ENCODE measurements at places on chromosomes 4 and X. TPM values are rescaled to one million over a fixed set of nuclear protein-coding genes. Genes with fewer than 3 reads are reported as not detected.

Gene SLC9B1
- not detected for total RNA-seq

Gene LNX1
- 12.6 TPM for total RNA-seq

DNA sequence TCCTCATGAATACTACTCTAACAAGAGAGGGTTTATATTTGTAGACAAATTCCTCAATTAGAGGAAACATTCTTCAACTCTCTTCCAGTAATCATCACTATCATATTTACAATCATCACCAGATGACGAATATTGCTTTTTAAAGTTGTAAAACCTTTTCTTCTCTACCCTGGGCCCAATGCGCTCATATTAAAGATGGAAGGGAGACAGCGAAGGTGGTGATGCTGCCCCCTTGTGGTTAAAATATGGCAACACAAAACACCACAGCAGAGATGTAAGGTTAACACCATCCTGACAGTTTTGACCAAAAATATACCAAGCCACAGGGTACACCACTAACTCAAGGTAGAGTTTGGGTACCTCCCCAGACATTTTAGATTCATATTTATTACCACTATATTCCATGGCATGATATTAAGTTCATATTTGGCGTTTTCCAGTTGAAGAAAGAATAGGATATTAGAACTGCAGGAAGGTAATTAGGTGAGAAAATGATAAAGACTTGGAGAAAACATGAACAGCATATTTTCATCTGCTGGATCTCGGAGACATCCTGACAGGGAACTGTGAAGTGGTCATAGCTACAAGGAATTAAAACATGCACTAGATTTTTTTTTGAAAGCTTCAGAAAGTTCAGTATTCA lies 72.8 kb downstream of the SLC9A7 start:
- no peaks in the 10 kb centered on the region for H3K4me1 ChIP-seq
- H3K36me3 ChIP-seq: no peaks in the 10 kb centered on the region
- H3K27ac ChIP-seq: no peak overlapping the region
- no peak for DNase-seq
- no peaks in the 10 kb centered on the region for H3K27me3 ChIP-seq

- H3K4me1 ChIP-seq: no peaks in the 10 kb centered on the region
- no peaks in the 10 kb centered on the region for H3K36me3 ChIP-seq
- no peak for DNase-seq
- no peak overlapping the region for H3K27ac ChIP-seq
Observed at GRCh38 chr4:71367546-71367945, 28.7 kb downstream of the SLC4A4 start.

DNA sequence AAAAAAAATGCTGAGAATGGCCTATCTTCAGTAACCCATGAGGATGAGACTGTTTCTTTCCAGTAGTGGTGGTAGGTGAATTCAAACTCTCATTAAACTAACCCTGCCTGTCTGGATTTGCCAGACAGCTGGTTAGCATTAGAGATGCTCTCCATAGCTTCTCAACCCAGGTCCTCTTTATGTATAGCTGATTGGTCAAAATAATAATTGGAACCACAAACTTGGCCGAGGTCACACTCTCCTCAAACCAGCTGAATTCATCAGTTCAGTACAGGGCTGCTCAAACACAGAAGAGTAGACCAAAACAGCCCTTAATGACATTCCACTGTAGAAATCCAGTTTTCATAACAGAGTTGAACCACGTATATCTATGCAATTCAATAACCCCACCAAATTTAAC lies 85.3 kb downstream of the HCCS start:
- H3K4me3 ChIP-seq: no peak overlapping the region
- no peaks in the 10 kb centered on the region for H3K27me3 ChIP-seq
- H3K36me3 ChIP-seq: no peaks in the 10 kb centered on the region
- no peaks in the 10 kb centered on the region for H3K4me1 ChIP-seq
- H3K27ac ChIP-seq: no peak overlapping the region

DNA sequence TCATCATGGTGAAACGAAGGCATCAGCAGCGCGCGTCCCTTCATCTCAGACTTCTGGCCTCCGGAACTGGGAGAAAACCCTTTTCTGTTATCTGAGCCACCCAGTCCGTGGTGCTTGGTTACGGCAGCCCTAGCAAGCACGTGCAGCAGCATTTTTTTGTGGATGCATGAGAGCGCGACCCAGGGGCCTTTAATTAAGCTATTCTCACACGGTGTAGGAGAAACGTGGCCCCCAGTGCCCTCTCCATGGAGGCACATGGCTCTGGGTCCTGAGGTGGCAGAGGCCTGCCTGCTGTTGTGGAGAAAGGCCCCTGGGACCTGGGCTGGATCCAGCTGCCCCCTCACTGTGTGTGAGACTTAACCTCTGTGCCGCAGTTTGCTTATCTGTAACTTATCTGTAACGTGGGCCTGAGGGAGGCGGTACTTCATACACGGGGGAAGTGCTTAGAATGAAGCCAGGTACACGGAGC lies 9.5 kb downstream of the CLCN4 start:
- H3K4me3 ChIP-seq: no peak overlapping the region
- DNase-seq: no peak
- H3K4me1 ChIP-seq: no peaks in the 10 kb centered on the region
- H3K36me3 ChIP-seq: no peaks in the 10 kb centered on the region
- no peak overlapping the region for H3K27ac ChIP-seq
- H3K27me3 ChIP-seq: no peaks in the 10 kb centered on the region

GRCh38 chr4:106851726-106852125 lies 184.4 kb downstream of the DKK2 start:
- no peak overlapping the region for H3K27ac ChIP-seq
- H3K27me3 ChIP-seq: no peaks in the 10 kb centered on the region
- H3K36me3 ChIP-seq: no peaks in the 10 kb centered on the region
- no peak for DNase-seq
- H3K4me1 ChIP-seq: no peaks in the 10 kb centered on the region
- no peak overlapping the region for H3K4me3 ChIP-seq

GRCh38 chrX:96703816-96704215 lies 19.2 kb downstream of the DIAPH2 start:
- H3K4me3 ChIP-seq: no peak overlapping the region
- peaks cover 11% of the 10 kb centered on the region for H3K4me1 ChIP-seq
- no peaks in the 10 kb centered on the region for H3K27me3 ChIP-seq
- H3K36me3 ChIP-seq: no peaks in the 10 kb centered on the region

- DNase-seq: no peak
- no peak overlapping the region for H3K4me3 ChIP-seq
- H3K27me3 ChIP-seq: no peaks in the 10 kb centered on the region
- no peaks in the 10 kb centered on the region for H3K36me3 ChIP-seq
- H3K27ac ChIP-seq: no peak overlapping the region
- H3K4me1 ChIP-seq: no peaks in the 10 kb centered on the region
Observed at GRCh38 chr4:136150046-136150445, 1382.2 kb downstream of the PCDH18 start.

Gene CYLC1
- not detected for total RNA-seq

Gene XG
- 29.6 TPM for total RNA-seq

- no peaks in the 10 kb centered on the region for H3K36me3 ChIP-seq
- no peaks in the 10 kb centered on the region for H3K4me1 ChIP-seq
- H3K4me3 ChIP-seq: no peak overlapping the region
Observed at GRCh38 chrX:41952102-41952501, 28.7 kb upstream of the CASK start.

Gene P2RY10
- 2.5 TPM for total RNA-seq

DNA sequence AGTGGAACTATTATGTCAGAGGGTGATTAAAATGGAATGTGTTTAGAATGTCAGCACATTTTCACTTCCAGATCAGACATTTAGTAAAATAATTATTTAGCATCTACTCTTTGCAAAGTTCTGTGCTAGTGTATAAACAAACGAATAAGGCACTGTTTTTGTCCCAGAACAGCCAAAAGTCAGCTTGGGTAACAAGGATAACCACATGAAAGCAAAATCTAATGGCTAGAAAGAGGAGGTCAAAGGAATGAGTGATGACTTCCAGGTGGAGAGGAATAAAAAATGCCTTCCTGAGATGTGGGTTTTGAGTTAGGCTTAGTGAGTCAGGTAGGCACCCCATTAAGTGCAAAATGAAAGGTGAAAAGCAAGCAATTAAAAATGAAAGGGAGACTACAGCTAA lies 112.6 kb downstream of the ATP10D start:
- no peaks in the 10 kb centered on the region for H3K4me1 ChIP-seq
- H3K4me3 ChIP-seq: no peak overlapping the region
- DNase-seq: no peak

DNA sequence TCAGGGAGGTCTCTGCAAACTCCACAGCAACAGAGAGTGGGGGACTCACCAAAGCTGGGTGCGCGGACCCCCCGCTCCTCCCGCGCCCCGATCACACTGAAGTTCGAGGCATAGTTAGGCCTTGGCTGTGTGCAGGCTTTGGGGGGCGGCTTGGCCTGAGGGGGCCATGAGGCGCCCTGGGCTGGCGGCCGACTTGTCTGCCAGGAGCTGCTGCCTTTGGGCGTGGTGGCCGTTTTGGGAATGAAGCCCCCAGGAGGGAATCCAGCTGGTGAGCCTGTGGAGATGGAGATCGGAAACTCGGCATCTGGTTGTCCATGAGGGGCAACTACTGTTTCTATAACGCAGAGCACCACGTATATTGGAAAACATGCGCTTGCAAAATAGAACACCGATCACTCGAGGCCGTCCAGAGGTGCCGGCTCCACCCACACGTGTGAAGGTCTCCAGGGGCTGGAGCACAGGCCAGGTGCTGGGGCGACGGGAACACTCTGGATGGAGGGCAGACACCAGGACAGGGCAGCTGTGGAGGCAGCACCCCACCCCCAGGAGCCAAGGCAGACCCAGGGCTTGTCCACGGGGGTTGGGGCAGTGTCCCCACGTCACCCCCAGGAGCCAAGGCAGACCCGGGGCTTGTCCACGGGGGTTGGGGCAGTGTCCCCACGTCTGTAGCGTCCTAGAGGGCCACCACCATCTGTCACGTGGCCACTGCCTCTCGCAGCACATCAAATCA lies 25.9 kb upstream of the CPLX1 start:
- DNase-seq: no peak
- H3K27ac ChIP-seq: no peak overlapping the region
- no peaks in the 10 kb centered on the region for H3K27me3 ChIP-seq
- H3K4me1 ChIP-seq: no peaks in the 10 kb centered on the region
- no peak overlapping the region for H3K4me3 ChIP-seq

Gene ADH7
- total RNA-seq: not detected

Gene CTAG1B
- total RNA-seq: not detected

GRCh38 chr4:155899891-155900290 lies 3.6 kb upstream of the TDO2 start:
- no peak for DNase-seq
- no peaks in the 10 kb centered on the region for H3K27me3 ChIP-seq
- no peaks in the 10 kb centered on the region for H3K4me1 ChIP-seq
- H3K4me3 ChIP-seq: no peak overlapping the region

- H3K36me3 ChIP-seq: no peaks in the 10 kb centered on the region
- H3K4me3 ChIP-seq: no peak overlapping the region
- no peaks in the 10 kb centered on the region for H3K27me3 ChIP-seq
- H3K27ac ChIP-seq: no peak overlapping the region
- no peak for DNase-seq
Observed at GRCh38 chrX:3144651-3145050, 103.4 kb downstream of the ARSF start.

- H3K27ac ChIP-seq: no peak overlapping the region
- H3K4me3 ChIP-seq: no peak overlapping the region
- H3K36me3 ChIP-seq: peaks cover 20% of the 10 kb centered on the region
Observed at GRCh38 chrX:71420686-71421085, 54.5 kb downstream of the TAF1 start.

Gene PDE6B
- 3.6 TPM for total RNA-seq

DNA sequence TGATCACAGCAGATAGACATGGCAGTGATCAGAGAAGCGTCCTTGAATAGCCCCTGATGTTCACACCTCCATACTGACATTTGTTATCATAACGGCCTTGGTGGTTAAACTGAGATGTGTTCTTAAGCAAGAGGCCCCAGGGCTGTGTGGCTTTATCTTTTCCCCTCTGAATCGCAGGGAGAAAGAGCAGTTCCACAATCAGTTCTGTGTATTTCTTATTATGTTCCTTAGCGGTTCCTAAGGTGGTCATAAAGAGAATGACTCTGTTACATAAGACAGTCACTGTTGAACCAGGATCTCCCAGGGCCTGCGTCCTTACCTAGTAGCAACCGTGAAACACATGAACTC lies 52.8 kb upstream of the CBR4 start:
- peaks cover 58% of the 10 kb centered on the region for H3K4me1 ChIP-seq
- no peaks in the 10 kb centered on the region for H3K27me3 ChIP-seq
- no peaks in the 10 kb centered on the region for H3K36me3 ChIP-seq
- H3K27ac ChIP-seq: peak overlapping the region; percentile 74
- peak overlapping the region; percentile 15 for H3K4me3 ChIP-seq

Gene HELT
- not detected for total RNA-seq

DNA sequence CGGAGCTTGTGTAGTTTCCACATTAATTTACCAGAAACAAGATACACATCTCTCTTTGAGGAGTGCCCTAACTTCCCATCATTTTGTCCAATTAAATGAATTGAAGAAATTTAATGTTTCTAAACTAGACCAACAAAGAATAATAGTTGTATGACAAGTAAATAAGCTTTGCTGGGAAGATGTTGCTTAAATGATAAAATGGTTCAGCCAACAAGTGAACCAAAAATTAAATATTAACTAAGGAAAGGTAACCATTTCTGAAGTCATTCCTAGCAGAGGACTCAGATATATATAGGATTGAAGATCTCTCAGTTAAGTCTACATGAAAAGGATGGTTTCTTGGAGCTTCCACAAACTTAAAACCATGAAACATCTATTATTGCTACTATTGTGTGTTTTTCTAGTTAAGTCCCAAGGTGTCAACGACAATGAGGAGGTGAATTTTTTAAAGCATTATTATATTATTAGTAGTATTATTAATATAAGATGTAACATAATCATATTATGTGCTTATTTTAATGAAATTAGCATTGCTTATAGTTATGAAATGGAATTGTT lies at the start of gene FGB:
TSS of gene FGB (plus strand) at position 315 of the 558 bp plus-strand sequence. CDS start at position 323, 8 bp downstream.
- no peaks in the 10 kb centered on the region for H3K27me3 ChIP-seq
- no peaks in the 10 kb centered on the region for H3K36me3 ChIP-seq
- no peaks in the 10 kb centered on the region for H3K4me1 ChIP-seq
- H3K4me3 ChIP-seq: no peak within 1 kb of the TSS

GRCh38 chrX:574830-575229 lies 55.8 kb upstream of the SHOX start:
- H3K4me1 ChIP-seq: no peaks in the 10 kb centered on the region
- H3K27ac ChIP-seq: no peak overlapping the region
- H3K27me3 ChIP-seq: no peaks in the 10 kb centered on the region
